T follicular helper cell (primary cell): ENCODE measurements at places on chromosomes 4 and X.

- DNase-seq = no peak
Observed at GRCh38 chr4:176654565-176655216, 138.0 kb downstream of the VEGFC start.

- DNase-seq = no peak
Observed at GRCh38 chr4:46316215-46316614, 73.7 kb downstream of the GABRA2 start.

DNA sequence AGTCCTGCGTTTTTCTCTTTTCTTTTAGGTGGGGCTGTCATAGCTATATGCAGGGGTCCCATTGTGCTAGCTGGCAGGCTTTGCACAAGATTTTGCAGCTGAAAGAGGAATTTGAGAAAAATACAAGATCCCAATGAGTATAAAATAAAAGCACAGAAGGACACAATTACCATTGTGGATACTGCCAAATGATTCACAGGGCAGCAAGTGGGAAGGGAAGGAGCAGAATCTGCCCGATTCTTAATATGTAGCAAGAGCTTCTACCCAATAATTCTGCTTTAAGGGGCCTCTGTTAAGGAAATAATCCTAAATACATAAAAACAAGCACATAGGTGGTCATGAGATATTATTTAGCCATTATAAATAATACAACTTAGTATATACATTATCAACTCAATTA, 25.9 kb upstream of the ING2 start:
- no peak for DNase-seq

- DNase-seq = no peak
Observed at GRCh38 chr4:67393699-67394281, 151.5 kb downstream of the CENPC start.

- DNase-seq = no peak
Observed at GRCh38 chrX:5957506-5957905, 271.2 kb downstream of the NLGN4X start.

- no peak for DNase-seq
Observed at GRCh38 chrX:14173873-14174272, 144.2 kb upstream of the GEMIN8 start.

DNA sequence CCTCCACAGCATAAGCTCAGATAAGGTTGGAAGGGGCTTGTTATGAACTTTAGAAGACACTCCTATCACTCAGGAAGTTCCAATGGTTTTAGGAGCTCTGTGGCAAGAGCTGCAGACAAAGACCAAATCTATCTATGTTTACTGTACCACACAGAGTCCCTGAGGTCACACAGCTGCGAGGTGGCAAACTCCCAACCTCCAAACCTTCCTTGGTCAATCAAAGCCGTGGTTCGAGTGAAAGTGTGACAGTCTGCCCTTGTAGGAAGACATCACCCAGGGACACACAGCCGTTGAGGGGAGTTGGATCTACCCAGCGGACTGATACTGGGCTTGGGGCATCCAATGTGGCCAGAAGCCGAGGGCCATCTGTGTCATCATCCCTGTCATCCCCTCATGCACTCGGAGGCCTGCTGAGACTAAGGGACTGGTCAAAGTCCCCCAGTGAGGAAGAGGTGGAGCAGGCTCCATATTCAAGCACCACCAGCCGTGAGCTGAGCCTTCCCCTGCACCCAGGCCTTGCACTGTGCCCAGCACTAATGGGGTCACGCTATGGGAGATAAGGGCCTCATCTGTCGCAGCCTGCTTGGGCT, 26.8 kb downstream of the MAN2B2 start:
- no peak for DNase-seq

- no peak for DNase-seq
Observed at GRCh38 chrX:51461053-51462044, 35.0 kb downstream of the NUDT11 start.

- no peak for DNase-seq
Observed at GRCh38 chrX:9293051-9293496, 171.8 kb upstream of the TBL1X start.

DNA sequence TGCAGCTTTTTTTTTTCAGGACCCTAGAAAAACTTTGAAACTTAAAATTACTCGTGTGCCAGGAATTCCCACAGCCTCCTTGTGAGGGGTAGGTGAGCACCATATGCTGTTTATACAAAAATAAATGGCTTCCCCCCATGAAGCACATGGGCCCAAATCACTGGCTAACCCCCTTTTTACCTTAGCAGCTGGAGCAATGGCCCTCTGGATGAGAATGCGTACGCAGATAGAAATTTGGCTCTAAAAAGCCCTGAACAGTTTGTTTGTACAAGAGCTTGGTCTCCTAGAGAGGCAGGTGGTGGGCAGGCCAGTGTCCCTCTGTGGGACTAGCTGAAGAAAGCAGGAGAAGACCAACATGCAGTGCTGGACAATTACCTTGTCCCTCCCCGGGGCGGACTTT, 76.5 kb downstream of the SLC9A6 start:
- DNase-seq = no peak

GRCh38 chrX:70336767-70337166, 46.9 kb downstream of the KIF4A start:
- no peak for DNase-seq
